ENCODE measurements at places on chromosomes 3 and 15. TPM values are rescaled to one million over a fixed set of nuclear protein-coding genes. Genes with fewer than 3 reads are reported as not detected.

DNA sequence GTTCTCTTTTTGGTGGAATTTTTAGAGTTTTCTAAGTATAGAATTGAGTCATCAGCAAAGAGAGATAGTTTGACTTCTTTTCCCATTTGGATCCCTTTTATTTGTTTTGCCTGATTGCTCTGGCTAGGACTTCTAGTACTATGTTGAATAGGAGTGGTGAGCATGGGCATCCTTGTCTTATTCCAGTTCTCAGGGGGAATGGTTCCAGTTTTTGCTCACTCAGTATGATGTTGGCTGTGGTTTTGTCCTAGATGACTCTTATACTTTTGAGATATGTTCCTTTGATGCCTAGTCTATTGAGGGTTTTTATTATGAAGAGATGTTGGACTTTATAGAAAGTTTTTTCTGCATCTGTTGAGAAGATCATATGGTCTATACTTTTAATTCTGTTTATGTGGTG lies 72.5 kb downstream of the TNFAIP8L3 start:
- H3K4me1 ChIP-seq = no peaks in the 10 kb centered on the region
- DNase-seq = no peak
- H3K4me3 ChIP-seq = no peak overlapping the region
- no peaks in the 10 kb centered on the region for H3K36me3 ChIP-seq
- H3K27ac ChIP-seq = no peak overlapping the region

The TLR9 gene
- 0.27 TPM for total RNA-seq

DNA sequence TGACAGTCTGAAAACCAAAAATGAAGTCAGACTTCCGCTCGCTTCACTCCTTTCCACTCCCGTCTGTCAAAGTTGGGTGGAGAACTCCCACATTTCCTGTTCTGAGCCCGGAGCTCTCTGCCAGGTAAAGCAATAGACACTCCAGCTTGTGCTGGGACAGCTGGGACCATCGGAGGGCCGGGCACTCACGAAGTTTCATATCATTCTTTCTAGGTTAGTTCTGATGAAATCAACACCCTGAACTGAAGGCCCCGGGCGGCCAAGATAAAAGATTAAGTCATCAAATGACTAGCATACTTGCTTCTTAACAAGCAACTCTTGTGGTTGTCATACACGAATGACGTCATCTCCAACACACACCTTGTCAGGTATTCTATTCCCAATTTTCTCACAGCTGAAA lies 42.1 kb downstream of the MAGI1 start:
- no peak overlapping the region for H3K27ac ChIP-seq
- H3K36me3 ChIP-seq = no peaks in the 10 kb centered on the region
- no peaks in the 10 kb centered on the region for H3K4me1 ChIP-seq

The ASB14 gene
- total RNA-seq = 0.08 TPM

- no peaks in the 10 kb centered on the region for H3K27me3 ChIP-seq
- no peaks in the 10 kb centered on the region for H3K36me3 ChIP-seq
- no peaks in the 10 kb centered on the region for H3K4me1 ChIP-seq
- DNase-seq = no peak
- no peak overlapping the region for H3K4me3 ChIP-seq
Measured at GRCh38 chr3:195040773-195041520, 230.0 kb downstream of the XXYLT1 start.

- H3K27ac ChIP-seq = no peak overlapping the region
- no peaks in the 10 kb centered on the region for H3K27me3 ChIP-seq
Measured at GRCh38 chr15:31552482-31553099, 226.0 kb downstream of the KLF13 start.

DNA sequence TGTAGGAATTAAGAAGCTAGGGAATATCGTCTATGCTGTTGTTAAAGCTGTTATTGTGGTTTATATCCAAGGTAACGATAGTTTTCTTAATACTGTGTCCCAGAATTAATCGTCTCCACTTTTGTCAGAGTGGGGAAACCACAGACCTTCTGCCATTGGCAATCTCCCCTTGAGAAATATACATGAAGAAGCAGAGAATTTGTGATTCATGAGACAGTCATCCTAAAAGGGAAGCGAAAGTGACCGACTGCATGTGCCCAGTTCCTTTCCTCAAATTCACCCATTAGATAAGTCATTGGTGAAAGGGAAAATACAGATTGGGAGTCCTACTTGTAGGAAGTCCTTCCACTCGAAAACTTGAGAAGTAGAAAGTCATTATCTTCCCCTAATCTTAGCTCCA lies 26.6 kb downstream of the DIPK2A start:
- no peak overlapping the region for H3K4me3 ChIP-seq
- no peak for DNase-seq
- no peaks in the 10 kb centered on the region for H3K36me3 ChIP-seq
- no peaks in the 10 kb centered on the region for H3K4me1 ChIP-seq

GRCh38 chr3:48466386-48467109 lies 20.0 kb downstream of the ATRIP start:
- no peaks in the 10 kb centered on the region for H3K27me3 ChIP-seq
- DNase-seq = no peak
- peak overlapping the region; percentile 87 for H3K4me3 ChIP-seq
- H3K27ac ChIP-seq = peak overlapping the region; percentile 95

DNA sequence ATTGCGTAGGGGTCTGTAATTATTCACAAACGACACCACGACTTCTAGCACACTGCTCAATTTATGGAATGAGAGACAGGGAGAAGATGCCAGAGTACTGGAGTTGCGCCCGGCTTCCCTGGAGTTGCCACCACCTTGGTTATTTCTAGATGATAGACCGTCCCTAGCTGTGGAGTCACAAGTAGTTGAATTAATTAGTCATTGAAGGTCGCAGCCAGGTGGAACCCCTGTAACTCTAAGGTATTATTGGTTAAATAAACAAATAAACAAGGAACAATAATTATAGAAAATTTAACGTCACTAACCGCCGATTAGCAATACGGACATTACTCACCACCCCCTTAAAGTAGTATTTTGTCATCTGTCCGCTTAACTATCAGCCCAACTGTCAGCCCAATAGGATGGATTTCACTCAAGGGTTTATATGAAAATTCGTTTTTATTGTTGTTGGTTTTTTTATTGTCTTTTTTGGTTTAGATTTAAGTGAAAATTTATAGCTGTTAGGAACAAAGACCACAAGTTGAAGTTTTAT lies 911 bp upstream of the AZI2 start:
- H3K36me3 ChIP-seq = no peaks in the 10 kb centered on the region
- no peak for DNase-seq
- H3K4me1 ChIP-seq = peaks cover 39% of the 10 kb centered on the region

Measured in naive thymus-derived CD4-positive, alpha-beta T cell (primary cell).